ENCODE measurements at places on chromosomes 3 and 15.
A peak's percentile ranks its signal among the peaks of the same experiment; 100 is the strongest.

GRCh38 chr15:63532307-63532744 is 27.9 kb downstream of the USP3 start:
- no peak for DNase-seq

DNA sequence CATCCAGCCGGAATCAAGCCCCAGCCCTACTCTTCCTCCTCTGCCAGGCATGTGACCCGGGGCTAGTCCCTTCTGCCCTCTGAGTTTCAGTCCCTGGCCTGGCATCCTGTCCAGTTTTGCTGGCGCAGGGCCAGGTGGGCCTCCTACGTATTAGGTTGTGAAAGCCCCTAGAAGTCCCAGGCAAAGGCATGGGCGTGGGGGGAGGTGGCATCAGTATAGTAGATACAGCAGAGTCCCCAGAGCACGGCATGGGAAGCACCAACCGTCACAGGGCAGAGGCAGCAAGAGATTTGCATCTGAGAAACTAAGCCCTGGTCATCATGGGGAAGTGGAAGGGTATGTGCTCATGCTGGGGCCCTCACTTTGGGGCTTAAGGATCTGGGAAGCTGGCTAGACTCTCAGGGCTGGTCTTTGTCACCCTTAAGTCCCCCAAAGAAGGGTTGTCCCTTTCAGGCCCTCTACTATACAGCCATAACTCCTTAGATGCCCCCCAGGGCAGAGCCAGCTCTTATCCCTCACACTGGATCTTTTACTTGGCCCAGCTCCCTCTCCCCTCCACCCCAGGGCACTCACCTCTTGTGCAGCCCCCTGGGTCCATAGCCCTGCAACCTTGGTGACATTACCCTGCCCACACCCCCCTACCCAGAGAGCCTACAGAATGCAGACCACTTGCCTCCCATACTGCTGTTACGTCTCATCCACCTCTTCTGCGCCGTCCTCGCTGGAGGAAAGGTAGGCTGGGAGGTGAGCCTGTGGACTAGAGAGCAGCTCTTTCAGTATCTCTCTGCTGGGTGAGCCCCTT is 11.3 kb downstream of the NBEAL2 start:
- no peak for DNase-seq

GRCh38 chr3:145882436-145882835 is 278.5 kb downstream of the PLOD2 start:
- DNase-seq: no peak

- no peak for DNase-seq
Observed at GRCh38 chr15:31364301-31365031, 37.8 kb downstream of the KLF13 start.

DNA sequence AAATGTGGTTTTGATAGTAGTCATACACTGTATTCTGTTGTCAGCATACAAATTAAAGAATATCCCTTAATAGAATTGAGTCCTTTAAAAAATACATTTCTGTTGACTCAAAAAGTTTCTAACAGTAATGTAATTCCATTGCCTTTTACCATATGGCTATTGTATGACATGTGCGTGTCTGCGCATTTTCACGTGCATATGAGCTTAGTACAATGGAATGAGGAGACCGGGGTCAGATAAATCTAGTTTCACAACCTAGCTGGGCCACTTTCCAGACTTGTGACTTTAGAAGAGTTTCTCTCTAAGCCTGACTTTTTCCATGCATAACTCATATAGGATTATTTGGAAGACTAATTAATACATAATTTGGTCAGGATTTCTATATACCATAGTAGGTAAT is 38.7 kb downstream of the ZBTB38 start:
- no peak for DNase-seq

GRCh38 chr15:77053709-77054108 is 17.2 kb downstream of the TSPAN3 start:
- DNase-seq: no peak

GRCh38 chr3:111721747-111722146 is 126.6 kb upstream of the ZBED2 start:
- DNase-seq: no peak

- DNase-seq: no peak
Observed at GRCh38 chr15:51171634-51171932, 76.9 kb upstream of the TNFAIP8L3 start.

DNA sequence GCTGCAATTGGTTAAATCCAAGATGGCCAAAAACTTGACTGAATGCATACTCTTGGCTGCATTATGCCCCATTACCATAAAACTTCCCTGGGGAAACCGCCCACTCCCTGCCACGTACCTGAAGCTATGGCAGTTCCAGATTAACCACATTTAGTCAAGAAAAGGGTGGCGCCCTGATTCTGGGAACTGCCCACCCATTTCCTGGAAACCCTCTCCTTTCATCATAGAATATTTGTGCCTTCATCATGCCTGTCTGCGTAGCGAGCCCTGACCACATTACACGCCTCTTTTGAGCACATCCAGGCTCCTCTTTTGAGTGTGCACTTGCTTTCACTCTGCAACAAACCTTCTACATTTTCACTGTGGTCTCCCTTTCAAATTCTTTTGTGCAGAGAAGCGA is 5.2 kb downstream of the LINS1 start:
- peak; percentile 96 for DNase-seq

GRCh38 chr15:73457334-73457733 is 14.4 kb downstream of the REC114 start:
- no peak for DNase-seq

- no peak for DNase-seq
Observed at GRCh38 chr15:73832657-73833056, 40.7 kb upstream of the TBC1D21 start.

DNA sequence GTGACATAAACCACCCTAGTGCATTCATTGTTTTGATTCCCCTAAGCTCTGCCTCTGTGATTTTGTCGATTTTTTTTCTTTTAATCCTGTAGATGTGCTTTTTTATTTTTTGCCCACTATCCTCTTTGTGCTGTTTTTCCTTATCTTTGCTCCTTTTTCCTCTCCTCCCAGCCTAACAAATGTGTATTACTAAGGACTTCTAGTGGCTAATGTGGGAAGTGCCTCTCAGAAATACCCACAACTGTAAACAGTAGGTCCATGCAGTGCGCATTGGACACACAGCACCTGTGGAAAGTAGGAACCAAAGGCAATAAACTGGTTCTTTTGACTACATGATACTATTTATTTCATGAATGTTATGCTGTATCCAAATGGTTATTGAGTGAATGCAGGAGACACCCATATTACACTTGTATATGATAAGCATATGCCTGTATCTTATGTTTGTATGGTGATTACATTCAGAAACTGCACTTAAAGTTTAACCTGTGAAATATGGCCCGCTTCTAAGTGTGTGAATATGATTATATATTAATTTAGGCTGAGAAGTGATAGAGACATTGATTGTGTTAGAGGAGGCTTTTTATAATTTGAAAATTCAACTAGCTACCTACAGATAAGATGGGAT is 147.8 kb downstream of the PLCL2 start:
- DNase-seq: no peak

- DNase-seq: no peak
Observed at GRCh38 chr3:152998591-152998990, 163.4 kb upstream of the RAP2B start.
